Neural crest cell (in vitro differentiated cells): ENCODE measurements at places on chromosomes 16 and 17. TPM values are rescaled to one million over a fixed set of nuclear protein-coding genes. Genes with fewer than 3 reads are reported as not detected.

KRT40 gene
- not detected in 2 replicates for total RNA-seq

DNA sequence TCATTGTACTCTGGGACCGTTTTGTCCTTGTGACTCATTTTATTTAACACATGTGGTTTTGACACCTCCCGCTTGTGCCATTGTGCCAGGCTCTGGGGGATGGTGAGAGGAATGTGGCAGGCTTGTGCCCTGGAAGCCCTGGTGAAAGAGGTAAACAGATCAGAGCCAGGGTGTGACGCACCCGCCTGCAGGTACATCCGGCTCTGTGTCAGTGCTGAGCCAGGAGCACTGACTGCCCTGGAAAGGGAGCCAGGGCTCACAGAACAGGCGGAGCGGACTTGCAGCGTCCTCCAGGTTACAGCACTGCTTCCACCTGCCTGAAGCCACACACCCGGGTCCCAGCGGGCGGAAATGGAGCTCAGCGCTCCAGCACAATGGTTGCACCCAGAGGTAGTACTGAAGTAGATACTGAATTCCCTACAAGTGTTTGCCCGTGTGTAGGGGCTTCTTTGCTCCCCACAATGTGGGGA, 30.6 kb downstream of the CDRT15 start:
- H3K4me3 ChIP-seq: no peak overlapping the region
- no peaks in the 10 kb centered on the region for H3K27me3 ChIP-seq
- H3K27ac ChIP-seq: peak overlapping the region; percentile 52
- H3K4me1 ChIP-seq: peaks cover 12% of the 10 kb centered on the region
- H3K36me3 ChIP-seq: peaks cover 21% of the 10 kb centered on the region

CCL16 gene
- not detected in 2 replicates for total RNA-seq

EPX gene
- not detected in 2 replicates for total RNA-seq

- H3K27me3 ChIP-seq: no peaks in the 10 kb centered on the region
- H3K36me3 ChIP-seq: peaks cover 30% of the 10 kb centered on the region
- no peaks in the 10 kb centered on the region for H3K4me1 ChIP-seq
- DNase-seq: no peak
Measured at GRCh38 chr16:89147085-89147817, 24.3 kb upstream of the CDH15 start.

TNS4 gene
- not detected in 2 replicates for total RNA-seq

- no peaks in the 10 kb centered on the region for H3K27me3 ChIP-seq
- no peaks in the 10 kb centered on the region for H3K36me3 ChIP-seq
- H3K27ac ChIP-seq: no peak overlapping the region
Measured at GRCh38 chr16:51971184-51971583, 575.8 kb downstream of the TOX3 start.

- H3K4me3 ChIP-seq: no peak overlapping the region
- no peak overlapping the region for H3K27ac ChIP-seq
- peaks cover 4% of the 10 kb centered on the region for H3K4me1 ChIP-seq
- H3K36me3 ChIP-seq: no peaks in the 10 kb centered on the region
- DNase-seq: no peak
Measured at GRCh38 chr17:11264183-11264871, 23.3 kb downstream of the SHISA6 start.

DNA sequence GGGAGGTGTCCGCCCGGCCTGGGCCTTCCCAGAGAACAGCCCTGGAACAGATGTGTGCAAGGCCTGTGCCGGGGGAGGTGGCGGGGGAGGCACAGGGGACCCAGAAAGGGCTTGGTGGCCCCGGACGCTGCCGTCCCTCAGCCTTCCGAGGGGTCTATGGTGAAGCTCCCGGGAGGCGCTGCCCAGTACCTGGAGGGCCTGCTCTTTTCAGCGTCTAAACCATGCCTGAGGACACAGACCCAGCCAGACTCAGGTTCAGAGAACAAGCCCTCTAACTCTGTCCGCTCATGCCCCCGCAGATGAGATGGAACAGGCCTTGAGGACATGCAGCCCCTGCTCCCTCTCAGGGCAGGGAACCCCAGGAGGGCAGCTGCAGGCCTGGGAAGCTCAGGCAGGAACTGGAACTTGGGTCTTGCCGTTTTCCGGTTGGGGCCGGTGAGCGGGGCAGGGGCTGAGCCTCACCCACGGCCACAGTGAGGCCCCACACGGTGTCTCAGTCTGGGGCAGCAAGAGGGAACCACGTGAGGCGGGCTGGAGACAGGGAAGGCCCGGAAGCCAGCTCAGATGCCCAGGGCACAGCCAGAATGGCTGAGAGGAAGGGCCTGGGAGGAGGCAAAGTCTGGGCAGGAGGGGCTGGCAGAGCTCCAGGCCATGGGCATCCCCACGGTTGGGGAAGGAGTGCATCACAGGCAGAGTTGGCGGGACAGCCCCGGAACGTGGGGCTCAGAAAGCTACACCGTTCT, 12.5 kb downstream of the SLC16A3 start:
- no peak for DNase-seq
- H3K4me3 ChIP-seq: no peak overlapping the region
- no peak overlapping the region for H3K27ac ChIP-seq
- H3K4me1 ChIP-seq: no peaks in the 10 kb centered on the region

- H3K27me3 ChIP-seq: peaks cover 2% of the 10 kb centered on the region
- H3K4me3 ChIP-seq: no peak overlapping the region
- H3K27ac ChIP-seq: no peak overlapping the region
Measured at GRCh38 chr17:8828517-8828875, 29.3 kb upstream of the MFSD6L start.
